AG08395 (cell line): ENCODE measurements at places on chromosomes 5 and 9.

DNA sequence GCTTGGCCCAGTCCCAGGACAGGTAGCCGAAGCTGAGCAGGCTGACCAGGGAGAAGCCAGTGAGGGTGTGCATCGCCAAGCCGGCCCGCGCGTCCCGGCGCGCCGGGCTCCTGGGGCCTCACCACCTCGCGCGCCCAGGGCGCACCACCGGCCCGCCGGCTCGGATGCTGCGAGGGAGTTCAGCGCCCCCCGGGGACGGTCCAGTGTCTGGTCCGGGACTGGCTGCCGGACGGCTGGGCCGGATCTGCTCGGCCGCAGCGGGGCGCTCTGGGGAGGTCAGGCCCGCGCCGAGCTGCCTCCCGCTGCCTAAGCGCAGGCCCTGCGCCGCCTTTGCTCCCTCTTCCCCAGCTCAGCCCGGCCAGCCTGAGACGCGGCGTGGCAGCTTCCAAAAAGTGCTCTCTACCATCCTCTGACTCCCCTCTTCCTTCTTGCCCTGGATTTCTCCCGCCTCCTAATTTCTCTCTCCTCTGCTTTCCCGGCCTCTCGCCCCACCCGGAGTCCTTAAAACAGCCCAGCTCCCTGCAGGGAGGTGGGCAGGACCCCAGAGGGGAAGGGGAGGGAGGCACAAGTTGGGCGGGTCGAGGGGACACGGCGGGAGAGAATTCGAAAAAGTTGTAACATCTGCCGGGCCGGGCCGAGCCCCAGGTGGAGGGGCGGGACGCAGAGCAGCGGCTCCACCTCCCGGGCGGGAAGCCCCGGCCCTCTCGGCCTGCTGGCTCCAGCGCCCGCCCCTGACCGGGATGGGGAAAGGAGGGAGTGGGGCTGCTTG lies at the start of gene ARSI:
ARSI (minus strand) TSS at position 605 of the 769 bp plus-strand sequence; CDS start at position 73, 532 bp downstream.
- peak; percentile 69 for DNase-seq

GRCh38 chr9:77981907-77982306 lies 49.7 kb downstream of the GNAQ start:
- DNase-seq, result no peak

DNA sequence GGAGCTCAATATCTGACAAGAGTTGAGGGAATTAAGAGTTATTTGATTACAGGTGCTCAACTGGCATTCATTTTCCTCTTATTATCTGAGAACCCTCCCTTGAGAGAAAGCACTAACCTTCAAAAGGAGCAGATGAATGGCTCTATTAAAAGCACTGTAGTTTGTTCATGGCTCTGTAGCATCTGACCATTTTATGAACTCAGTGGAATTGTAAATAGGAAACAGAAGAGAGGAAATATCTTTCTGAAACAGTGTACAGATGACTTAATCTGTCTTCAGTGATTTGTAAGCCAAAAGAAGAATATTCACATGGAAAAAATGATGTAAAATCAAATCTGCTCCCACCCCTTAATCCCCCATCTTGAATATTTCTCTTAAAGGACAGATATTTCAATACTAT lies 810.4 kb upstream of the GRAMD2B start:
- DNase-seq, result no peak

- DNase-seq, result peak; percentile 66
Measured at GRCh38 chr5:83472508-83473345, 1.2 kb downstream of the VCAN start.

DNA sequence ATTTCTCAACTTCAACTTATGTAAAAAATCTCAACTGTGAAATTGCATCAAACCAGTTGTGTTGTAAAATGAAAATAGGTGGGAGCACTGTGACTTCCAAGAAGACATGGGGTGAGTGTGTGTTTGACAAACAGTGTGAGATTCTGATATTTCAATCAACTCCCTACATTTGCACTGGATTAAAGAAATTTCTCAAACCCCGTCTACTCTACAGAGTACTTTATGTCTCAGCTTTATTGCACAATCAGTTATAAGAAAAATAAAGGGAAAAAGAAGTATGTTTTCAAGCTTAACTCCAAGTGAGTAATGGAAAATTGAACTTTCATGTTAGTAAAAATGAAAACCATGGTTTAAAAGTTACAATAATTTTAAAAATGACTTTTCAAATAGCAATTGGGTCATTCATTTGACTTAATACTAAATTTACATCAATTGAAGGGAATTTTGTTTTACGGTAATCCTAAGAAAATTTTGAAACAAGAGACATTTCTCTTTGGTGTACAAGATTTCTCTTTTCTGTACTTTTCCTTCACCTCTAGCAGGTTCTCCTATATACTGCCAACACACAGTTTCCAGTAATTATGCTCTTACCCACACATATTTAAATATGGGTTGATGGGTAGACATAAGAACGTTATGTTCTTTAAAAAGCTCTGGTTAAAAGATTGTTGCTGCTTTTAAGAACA lies 80.3 kb downstream of the CDO1 start:
- no peak for DNase-seq

DNA sequence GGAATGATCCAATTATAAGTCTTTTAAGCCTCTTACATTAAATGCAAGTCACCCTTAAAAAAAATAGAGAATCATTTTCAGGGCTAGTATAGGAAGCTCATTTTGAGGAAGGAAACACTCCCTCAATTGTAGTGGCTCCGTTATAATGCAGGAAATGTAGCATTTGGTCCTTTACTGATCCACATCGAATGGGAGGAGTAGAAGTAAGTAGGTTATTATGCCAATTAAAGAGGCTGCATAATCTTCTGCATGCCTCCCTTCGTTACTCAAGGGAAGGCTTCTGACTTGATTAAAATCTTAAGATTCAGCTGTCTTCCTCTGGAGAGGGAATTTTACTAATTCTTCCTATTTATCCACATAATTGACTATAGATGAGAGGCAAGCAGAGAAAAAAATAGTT lies 579.2 kb upstream of the COX7C start:
- no peak for DNase-seq
